Activated T-cell treated with anti-CD3 and anti-CD28 coated beads, Interleukin-2, amount 50 U/mL, for 72 hours (primary cell): ENCODE measurements at places on chromosomes 3 and 15. TPM values are rescaled to one million over a fixed set of nuclear protein-coding genes. Genes with fewer than 3 reads are reported as not detected.

DNA sequence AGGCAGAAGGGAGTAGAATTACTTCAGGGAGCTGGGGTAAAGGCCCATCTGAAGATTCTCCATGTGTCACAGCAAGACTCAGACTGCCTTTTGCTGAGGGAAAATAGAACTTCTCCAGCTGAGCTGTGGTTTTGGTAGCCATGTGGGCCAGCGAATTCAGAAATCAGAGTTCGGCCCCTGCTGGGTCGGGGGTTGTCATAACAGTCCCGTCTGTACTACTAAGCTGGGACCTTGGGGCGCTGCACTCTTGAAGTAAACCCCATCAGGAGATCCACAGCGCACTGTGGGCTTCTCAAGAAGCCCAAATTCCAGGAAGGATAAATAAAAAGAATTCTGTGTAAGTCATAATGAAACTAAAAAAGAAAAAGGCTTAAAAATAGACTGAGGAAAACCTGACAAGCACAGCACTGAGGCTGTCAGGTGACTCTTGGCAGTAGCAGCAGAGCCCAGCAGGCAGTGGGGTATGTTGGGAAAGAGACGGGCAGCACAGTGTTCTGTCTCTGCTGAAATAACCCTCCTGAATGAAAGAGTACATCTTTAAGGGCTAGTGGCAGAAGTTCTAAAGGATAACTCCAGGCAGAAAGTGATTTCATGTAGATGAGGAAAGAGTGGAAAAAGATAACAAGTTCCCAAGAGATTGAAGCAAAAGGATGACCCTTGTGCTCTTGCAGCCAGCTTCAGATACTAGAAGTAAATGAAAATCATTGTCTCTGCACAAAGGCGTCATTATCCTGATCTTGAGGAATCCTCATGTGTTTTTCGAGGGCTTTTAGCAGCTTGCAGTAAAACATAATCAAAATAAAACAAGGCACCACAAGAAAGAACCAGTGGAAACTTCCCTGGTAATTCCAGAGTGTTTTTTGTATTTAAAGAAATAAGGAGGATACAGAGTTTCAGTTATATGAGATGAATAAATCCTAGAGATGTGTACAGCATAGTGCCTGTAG lies 74.5 kb downstream of the RAB7A start:
- peak; percentile 66 for DNase-seq

GRCh38 chr15:90863987-90864386 lies 4.4 kb upstream of the FURIN start:
- DNase-seq, result peak; percentile 60

GRCh38 chr15:42107473-42107872 lies 13.1 kb upstream of the PLA2G4D start:
- peak; percentile 59 for DNase-seq

The SERPINI2 gene
- total RNA-seq, result not detected

GRCh38 chr3:169305460-169305859 lies 358.1 kb downstream of the MECOM start:
- no peak for DNase-seq

The INSYN1 gene
- not detected for total RNA-seq
